Umbilical cord (tissue), 2 donors: ENCODE measurements at places on chromosomes 6 and 20. TPM values are rescaled to one million over a fixed set of nuclear protein-coding genes. Genes with fewer than 3 reads are reported as not detected.

GRCh38 chr6:132065556-132065955 lies 114.4 kb upstream of the CCN2 start:
- DNase-seq: no peak

The SIRPB2 gene
- total RNA-seq: 16.9 TPM

The SLC16A10 gene
- 36.8 TPM for total RNA-seq

The PTGIS gene
- 45.3 TPM for total RNA-seq

The ADGRF5 gene
- 2.2 TPM for total RNA-seq

DNA sequence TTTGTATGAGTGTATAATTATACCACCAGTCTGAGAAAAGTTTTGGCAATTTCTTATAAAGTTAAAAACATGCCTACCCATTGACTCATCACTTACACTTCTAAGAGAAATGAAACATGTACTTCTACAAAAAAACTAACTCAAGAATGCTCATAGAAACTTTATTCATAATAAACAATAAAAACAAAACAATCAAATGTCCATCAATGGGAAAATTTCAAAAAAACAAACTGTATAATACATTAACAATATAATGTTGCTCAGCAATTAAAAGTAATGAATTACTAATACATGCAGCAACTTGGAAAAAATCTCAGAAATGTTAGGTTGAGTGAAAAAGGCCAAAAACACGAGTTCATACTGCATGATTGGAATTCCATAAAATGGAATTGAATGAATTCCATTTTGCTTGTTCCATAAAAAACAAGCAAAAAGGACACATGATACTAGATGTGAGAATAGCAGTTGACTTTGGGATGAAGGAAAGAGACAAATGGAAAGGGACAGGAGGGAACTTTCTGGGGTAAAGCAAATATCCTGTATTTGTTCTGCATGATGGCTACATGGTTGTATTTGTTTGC lies 726.6 kb downstream of the RFPL4B start:
- DNase-seq: no peak

GRCh38 chr6:111658462-111659154 lies 52.9 kb upstream of the TRAF3IP2 start:
- no peak for DNase-seq

- peak; percentile 67 for DNase-seq
Measured at GRCh38 chr6:135922174-135922573, 70.7 kb downstream of the PDE7B start.

The TCP11 gene
- total RNA-seq: not detected

The KCNG1 gene
- 14.9 TPM for total RNA-seq

The GPR63 gene
- 14.2 TPM for total RNA-seq
